ENCODE measurements at places on chromosomes 11 and 22.

GRCh38 chr11:122209619-122210366, 93.8 kb upstream of the BLID start:
- no peak for DNase-seq

GRCh38 chr11:33769542-33769941, 4.8 kb downstream of the FBXO3 start:
- DNase-seq, result no peak

DNA sequence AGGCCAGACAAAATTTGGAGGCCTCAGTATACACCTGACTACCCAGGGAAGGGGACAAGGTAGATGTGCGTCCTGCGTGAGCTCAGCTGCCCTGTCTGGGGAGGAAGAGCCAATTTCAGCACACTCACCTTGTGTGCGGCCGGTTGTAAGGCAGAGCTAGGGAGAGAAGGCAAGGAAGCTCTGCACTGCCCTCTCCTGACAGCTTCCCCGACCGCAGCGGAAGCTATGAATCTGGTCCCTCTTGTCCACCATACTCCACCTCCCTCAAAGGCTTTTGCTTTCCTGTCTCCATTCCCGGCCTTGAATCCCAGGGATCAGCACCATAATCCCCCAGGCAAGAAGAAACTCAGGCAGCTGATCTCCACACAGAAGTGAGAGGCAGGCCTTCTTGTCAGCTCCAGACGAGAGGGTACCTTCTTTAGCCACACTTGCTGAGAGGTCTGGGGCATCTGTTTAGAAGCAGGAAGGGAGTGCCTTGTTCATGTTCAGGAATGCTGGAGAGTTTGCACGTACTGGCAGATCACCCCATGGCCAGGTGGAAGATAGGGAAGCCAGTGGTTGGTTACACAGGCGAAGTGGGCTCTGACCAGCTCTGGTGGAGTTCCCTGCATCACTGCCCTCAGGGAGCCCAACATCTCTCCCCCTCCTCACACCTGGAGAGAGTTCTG, 62.5 kb downstream of the FEZ1 start:
- no peak for DNase-seq

DNA sequence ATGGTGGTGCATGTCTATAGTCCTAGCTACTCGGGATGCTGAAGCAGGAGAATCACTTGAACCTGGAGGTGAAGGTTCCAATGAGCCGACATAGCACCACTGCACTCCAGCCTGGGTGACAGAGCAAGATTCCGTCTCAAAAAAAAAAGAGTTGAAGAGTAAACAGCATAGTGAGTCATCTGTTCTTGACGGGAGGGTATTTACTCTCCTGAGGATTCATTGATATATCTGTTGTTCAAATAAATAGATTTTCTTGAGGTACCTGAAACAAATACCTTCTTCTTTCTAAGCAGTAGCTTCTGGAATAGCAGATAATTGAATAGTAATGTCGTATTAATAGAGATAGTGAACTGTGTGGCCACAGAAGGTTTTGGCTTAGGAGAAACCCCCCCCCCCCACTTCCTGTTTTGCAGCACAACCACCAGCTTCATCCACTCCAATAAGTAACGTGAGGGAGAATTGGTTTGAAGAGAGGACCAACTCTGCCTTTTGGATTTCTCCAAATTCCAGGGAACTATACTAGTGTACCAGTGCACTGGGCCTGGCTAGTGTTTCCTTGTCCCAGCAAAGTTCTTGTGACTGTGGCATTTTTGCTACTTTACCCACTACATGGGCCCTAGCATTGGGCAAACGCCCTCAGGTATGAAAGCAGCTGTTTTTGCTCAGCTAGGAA, 90.0 kb downstream of the PRMT3 start:
- DNase-seq, result no peak

- no peak for DNase-seq
These were observed 25.1 kb upstream of the EIF3D start for GRCh38 chr22:36554098-36554497.

GRCh38 chr11:123822599-123822998, 16.4 kb upstream of the OR6M1 start:
- no peak for DNase-seq

DNA sequence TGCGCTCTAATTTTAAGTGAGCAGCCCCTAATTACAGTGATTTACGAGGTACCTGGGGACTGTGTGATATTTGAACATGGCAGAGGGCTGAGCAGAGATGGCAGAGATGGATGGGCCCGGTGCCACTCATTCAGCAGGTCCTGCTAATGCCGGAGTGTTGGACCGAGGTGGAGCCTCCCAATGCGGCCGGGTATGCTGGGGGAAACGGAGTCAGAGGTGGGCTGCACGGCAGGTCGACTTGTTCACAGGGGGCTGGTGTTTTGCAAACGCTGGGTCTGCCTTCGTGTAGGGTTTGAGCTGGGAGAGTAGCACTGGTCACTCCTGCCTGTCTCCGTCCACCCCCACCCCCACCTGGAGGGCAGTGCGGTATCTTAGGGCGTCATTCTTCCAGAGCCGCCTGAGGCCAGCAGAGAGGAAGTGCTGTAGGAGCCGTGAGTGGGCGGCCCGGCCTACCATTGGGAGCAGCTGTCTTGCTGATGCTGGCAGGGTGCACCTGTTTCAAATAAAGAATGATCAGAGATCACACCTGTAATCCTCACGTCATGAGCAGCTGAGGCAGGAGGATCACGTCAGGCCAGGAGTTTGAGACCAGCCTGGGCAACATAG, 122.6 kb downstream of the IGLL1 start:
- no peak for DNase-seq

DNA sequence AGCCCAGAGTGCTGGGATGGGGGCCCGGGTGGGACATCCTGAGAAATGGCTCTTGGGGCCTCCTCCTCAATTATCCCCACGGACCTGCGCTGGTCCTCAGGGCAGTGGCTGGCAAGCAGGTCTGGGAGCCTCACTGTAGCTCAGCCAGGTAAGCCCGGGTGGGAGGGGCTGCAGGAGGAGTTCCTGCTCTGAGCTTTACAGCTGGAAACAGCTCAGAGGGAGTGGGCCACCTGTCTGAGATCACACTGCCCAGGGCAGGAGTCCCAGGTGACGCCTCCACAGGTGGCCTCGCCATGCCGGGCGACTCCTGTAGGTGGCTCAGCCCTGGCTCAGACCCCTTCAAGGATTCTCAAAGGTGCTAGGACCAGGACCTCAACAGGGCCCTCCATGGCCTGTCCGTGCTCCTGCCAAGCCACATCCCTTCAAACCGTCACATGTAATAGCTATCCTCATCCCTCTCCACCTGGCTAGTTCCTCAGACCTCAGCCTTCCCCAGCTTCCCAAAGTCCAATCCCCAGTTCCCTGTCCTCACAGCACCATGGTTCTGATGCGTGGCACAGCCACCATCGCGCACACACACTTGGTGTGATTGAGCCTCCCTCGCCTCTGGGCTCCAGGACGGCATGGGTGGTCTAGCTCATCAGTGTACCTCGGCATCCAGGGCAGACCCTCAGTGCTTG, 3.6 kb upstream of the TSSK2 start:
- DNase-seq, result no peak

DNA sequence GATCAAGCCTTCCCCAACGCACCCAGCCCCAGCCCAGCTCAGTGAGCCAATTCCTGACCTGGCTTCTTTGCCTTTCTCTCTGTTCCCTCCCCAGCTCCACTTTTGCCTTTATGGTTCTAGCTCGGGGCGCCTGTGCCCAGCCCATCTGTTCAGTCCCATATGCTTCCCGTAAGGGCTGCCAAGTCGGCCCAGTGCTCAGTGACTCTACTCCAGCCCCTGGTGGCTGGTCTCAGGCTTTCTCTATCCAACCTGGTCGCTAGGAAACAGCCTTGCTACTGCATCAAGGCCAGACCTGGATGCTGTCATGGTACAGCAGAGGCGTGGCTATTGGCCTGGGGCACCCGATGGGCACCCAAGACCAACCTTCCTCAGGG, 178.0 kb downstream of the DSCAML1 start:
- no peak for DNase-seq

DNA sequence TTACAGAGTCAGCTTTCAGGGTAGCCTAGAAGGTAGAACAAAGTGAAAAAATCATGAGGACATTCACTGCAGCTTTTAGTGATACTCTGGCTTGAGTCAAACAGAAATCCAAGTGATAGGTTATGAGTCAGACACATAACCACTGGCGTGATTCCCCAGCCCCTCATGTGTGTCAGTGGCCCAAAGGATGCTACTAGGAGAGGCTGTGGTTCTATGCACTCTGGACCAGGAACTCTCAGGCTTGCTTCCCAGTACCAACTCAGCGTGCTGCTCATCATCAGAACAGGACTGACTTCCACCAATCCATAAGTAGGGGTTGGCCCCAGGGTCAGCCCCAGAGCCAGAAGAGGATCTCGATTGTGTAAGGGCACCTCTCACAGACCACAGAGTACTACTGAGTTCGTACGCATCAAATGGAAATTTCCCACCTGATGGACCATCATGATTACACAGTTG, 116.8 kb downstream of the MED15 start:
- no peak for DNase-seq

DNA sequence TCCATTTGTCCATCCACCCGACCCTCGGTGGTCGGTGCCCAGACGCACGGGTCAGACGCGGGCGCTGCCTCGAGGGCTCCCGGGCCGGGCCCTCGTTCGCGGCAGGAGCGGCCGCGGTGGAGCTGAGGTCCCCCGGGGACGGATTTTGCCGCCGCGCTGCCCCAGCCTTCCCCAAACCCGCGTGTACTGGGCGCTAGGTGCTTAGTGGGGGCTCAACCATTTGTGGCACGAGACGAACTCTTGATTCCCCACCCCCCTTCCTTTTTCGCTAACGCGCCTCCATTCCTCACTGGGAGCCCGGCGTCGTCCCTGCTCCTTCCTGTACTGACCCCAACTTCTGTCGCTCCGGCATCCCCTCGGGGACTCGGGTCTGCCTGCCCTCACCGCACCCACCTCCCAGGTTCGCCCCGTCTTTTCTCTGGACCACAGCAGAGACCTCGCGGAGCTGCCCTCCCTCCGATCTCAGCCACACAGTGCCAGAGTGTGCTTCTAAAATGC, 789 bp upstream of the CBX7 start:
- no peak for DNase-seq

- DNase-seq, result no peak
These were observed 56.3 kb upstream of the DDI1 start for GRCh38 chr11:103980108-103980507.

GRCh38 chr11:110716361-110716760, 4.1 kb upstream of the ARHGAP20 start:
- DNase-seq, result no peak

- DNase-seq, result no peak
These were observed 258.3 kb downstream of the NTM start for GRCh38 chr11:131628739-131629138.

GRCh38 chr22:46693634-46694415, 44.2 kb downstream of the CERK start:
- no peak for DNase-seq

- DNase-seq, result no peak
These were observed 3.7 kb downstream of the PTS start for GRCh38 chr11:112229746-112230433.

- DNase-seq, result peak; percentile 40
These were observed at the start of gene CAVIN3 for GRCh38 chr11:6320411-6321155. Gene CAVIN3 (minus strand): TSS chr11:6320501. CDS start chr11:6320476, 25 bp downstream.

- DNase-seq, result no peak
These were observed 77.3 kb downstream of the COMMD9 start for GRCh38 chr11:36211761-36212430.

- no peak for DNase-seq
These were observed 36.8 kb downstream of the KCNC1 start for GRCh38 chr11:17771415-17771814.

- no peak for DNase-seq
These were observed 43.7 kb downstream of the BSX start for GRCh38 chr11:122937983-122938382.

DNA sequence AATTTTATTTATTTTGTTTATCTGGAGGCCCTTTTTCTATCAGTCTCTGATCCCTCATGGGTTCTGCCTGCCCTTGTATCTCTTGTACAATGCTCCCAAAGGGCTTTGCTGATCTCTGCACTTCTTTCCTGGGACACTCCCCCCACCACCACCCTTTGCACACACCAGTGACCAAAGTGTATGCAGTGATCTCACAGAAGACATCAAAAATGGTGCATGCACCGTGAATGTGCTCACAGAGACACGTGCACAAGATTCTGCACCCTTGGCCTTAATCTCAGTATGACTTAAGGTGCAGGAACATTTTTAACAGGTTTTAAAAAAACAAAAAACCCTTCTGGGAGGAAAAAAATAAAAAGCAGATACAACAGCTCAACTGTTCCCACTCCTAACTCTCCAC, 12.2 kb upstream of the ADSL start:
- DNase-seq, result no peak

GRCh38 chr11:134956450-134957210, 544.6 kb upstream of the B3GAT1 start:
- DNase-seq, result no peak

- DNase-seq, result no peak
These were observed 449 bp upstream of the TOM1 start for GRCh38 chr22:35299217-35299672.
